Stimulated activated CD8-positive, alpha-beta memory T cell treated with anti-CD3 and anti-CD28 coated beads, Interleukin-7, amount 100 ng/mL, for 24 hours (primary cell): ENCODE measurements at places on chromosomes 6 and 20.

DNA sequence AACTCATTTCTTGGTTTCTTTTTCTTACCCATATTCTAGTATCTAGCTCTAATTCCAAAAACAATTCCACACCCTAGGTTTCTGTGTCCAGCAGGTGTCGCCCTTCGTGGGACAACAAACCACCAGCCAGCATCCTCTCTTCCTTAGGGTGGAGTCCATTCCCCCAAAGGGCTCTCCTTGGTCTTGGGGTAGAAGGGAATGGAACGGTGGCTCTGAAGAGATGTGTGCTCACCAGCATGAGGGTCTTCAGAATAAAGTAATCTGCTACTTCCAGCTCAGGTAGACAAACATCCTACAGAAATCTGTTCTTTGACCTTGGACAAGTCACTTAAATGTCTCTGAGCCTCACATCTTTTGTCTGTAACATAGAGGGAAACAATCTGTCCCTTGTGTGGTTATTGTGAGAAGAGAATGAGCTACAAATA lies 7.2 kb downstream of the HLA-DMB start:
- peak; percentile 54 for DNase-seq

- no peak for DNase-seq
These were observed 9.5 kb upstream of the PAQR8 start for GRCh38 chr6:52352239-52353018.

DNA sequence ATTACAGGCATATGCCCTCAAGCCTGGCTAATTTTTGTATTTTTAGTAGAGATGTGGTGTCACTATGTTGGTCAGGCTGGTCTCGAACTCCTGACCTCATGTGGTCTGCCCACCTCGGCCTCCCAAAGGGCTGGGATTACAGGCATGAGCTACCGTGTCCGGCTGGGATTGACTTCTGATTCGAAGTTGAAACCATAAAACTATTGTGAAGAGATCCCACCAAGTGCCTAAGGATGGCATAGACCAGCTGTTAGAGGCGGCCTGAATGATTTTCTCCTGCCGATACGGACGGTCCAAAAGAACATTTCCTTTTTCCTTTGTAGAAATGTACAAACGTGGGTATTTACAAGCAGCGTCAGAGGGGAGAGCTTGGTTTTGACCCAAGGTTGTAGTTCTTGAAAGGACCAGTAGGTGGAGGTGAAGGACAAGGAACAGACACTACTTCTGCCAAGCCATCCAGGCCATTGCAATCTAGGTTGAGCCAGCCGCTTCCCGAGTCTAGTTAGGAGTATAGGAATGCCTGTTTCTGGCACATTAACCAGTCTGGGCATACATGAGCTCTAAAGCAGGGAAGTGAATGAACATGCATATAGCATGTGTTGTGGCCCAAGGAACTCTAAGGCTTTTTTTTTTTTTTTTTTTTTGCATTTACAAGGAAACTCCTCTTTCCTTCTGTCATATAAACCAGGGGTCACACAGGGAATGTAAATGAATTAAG lies 29.0 kb downstream of the MOCS3 start:
- no peak for DNase-seq

DNA sequence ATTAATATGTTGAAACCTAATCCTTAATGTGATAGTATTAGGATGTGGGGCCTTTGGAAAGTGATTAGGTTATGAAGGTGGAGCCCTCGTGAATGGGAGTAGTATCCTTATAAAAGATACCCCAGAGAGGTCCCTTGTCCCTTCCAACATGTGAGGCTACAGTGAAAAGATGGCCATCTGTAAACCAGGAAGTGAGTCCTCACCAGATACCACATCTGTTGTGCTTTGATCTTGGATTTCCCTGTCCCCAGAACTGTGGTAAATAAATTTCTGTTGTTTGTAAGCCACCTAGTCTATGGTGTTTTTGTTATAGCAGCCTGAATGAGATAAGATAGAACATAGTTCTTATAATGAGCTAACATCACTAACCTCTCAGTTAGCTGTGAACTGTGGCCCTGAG lies 16.6 kb upstream of the CALHM6 start:
- DNase-seq, result no peak

DNA sequence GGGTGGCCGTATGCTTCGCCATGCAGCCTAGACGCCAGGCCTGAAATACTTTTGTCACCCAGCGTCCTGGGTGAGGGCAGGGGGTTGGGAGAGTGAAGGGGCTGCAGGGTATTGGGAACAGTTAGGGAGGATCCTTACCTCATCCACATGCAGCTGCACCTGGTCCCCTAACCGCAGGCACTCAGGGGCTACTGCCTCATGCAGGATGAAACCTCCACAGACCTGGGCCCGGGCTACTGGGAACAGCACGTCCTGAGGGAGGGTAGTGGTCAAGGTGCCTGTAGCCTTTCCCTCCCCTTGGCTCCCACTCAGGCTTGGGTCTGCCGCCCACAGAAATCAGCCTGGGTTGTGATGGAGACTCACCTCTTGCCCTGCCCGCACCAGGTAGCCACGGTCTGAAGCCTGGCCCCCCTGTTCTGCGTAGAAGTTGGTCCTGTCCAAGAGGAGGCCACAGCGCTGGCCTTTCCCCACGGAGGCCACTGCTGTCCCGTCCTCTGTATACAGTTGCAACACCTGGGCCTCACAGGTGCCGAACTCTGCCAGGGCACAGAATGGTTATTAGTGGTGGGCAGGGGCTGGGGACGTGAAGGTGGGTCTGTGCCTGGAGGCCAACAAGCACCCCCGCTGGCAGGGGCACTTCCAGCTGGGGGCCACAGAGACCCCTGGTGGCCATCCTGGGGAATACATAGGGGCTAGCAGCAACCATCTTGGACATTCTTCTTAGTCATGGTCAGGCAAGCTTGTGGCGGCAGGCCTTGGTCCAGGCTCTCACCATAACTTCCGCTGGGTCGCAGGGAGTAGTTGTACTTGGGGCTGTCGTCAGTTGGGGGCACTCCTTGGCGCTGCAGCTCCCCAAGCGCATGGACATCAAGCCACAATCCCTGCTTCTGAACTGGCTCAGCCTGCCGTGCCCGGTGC lies 8.6 kb downstream of the AARS2 start:
- DNase-seq, result no peak

DNA sequence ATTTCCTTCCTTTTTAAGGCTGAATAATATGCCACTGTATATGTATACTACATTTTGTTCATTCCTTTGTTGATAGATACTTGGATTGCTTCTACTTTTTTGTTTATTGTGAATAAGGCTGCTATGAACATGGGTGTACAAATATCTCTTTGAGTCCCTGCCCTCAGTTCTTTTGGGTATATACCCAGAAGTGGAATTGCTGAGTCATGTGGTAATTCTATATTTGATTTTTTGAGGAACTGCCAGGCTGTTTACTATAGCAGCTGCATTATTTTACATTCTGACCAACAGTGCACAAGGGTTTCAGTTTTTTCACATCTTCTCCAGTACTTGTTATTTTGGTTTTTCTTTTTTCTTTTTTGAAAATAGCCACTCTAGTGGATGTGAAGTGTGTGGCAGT lies 34.1 kb downstream of the CDS2 start:
- DNase-seq, result no peak

- no peak for DNase-seq
These were observed 69.2 kb downstream of the MYO6 start for GRCh38 chr6:75818098-75818855.

- no peak for DNase-seq
These were observed 201.0 kb upstream of the ZNF217 start for GRCh38 chr20:53794529-53795115.

DNA sequence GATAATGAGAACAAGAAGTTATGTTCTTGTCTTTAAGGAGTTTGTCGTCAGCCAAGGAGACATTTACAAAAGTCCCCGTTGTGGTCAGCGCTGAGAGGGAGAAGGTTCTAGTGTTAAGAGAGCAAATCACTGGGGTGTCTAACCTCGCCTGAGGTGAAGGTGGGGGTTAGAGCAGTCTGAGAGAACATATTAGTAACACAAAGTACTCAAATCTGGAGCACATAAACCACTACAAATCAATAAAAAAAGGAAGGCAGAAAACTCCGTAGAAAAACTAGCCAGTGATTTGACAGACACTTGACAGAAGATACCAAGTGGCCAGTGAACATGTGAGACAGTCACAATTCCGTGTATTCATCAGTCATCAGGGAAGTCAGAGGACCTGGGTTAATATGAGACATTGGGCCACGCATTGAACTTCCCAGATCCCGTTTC lies 45.4 kb downstream of the CDS2 start:
- no peak for DNase-seq

DNA sequence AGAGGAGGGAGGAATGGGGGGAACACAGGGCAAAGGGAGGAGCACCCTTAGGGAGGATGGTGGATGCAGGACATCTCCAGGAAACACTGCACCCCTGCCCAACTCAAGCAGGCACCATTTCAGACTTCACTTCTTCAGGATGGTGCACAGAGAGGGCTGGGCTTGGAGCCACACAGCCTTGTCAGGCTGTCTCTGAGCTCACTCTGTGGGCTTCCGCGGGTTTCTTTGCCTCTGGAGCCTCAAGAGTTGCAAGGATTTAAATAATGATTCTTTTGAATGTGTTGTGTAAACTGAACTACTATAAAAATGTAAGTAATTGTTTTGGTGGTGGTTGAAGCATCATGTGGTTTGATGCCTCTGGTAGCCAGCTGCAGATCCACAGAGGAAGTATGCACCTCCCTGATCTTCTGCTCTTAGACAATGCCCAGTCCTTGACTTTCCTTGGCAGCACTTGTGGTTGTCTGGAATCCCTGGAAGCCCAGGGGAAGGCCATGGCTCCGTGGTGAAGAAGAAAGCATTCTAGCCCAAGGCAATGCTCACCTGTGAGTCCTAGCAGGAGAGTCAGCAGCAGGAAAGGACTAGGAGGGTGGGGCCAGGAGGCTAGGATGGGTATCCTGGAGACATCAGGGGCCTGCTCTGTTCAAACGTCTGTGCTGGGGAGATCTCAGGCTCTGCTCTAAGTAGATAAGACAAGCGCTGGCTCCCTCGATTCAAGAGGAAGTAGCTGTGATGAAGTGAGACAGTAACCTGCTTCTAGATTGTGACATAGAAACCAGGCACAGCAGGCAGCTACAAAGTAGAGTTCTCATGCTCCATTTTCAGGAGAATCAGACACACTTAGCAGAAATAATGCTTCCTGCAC lies 50.2 kb upstream of the SIRPG start:
- no peak for DNase-seq

GRCh38 chr6:26553264-26553634 lies 15.1 kb downstream of the HMGN4 start:
- DNase-seq, result peak; percentile 58

DNA sequence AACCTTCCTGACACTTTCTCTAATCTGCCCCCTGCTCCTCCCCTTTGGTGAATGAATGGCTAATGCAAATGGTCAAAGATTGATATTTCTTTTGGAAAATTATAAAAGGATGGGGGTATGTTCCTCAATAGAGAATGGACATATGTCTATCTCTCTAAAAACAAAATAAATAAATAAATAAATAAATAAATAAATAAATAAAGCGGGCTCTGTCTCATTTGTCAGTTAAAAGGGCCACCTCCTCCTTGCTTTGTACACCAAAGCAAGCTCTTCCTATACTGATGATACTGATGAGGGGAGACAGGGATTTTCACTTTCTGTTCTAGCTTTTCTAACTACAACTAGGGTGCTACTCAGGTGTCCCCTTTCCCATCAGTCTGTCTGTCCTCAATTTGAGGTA lies 135.5 kb upstream of the SPACA1 start:
- DNase-seq, result no peak

DNA sequence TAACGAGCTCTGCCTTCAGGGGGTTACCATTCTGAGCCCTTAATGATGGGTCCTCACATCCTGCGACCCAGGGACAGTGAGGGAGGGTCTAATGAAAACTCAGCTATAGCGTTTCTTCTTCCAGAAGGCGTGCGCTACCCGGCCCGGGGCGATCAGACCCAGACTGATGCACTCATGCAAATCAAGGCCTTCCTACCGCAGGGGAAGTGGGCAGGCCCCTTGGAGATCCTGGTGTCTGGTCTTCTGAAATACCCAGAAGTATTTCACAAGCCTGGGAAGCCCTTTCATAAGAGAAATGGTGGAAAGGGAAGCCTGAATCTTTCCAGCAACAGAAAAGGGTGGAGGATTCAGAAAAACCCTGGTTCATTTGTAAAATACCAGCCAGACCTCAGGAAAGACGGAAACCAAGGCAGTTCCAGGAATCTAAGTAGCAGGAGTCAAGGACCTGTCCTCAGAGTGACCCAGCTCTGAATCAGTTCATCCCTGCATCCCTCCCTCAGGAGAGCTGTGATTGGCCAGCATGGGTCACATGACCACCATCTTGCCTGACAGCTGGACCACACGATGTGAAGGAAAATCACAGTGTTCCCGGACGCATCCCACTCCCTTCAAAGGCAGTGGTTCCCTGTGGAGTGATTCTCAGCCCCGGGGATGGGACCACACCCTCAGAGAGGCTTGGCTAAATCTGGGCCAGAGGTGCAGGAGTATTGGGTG lies 12.7 kb downstream of the BFSP1 start:
- DNase-seq, result no peak

GRCh38 chr20:9912858-9913434 lies 74.1 kb upstream of the PAK5 start:
- no peak for DNase-seq

DNA sequence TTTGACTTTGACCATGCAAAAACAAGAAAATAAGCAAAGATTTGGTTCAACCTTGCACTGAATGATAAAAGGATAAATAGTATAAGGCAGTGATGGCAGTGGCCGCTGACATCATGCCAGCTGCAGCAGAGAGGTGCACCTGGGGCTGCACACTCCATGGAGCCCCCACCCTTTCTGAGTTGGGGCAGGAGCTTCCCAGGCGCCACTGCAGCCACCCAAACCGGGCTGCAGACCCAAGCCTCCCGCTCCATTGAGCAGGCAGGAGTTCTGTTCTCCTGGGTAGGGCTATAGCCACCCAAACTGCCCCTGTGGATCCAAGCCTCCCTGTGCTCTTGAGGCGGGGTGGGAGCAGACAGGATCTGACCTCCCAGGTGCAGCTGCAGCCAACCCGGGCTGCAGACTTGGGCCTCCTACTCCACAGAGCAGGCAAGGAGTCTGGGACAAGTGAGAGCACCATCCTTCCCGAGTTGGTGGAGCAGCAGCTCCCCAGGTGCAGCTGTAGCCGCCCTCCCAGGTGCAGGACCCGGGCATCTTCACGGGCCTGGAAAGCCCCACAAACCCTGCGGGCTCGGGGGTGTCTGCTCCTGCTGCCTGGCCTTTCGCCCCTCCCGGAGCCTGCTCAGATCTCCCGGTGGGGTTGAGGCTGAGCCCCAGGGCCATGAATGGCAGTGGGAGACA lies 537.9 kb downstream of the TENT5A start:
- no peak for DNase-seq

- DNase-seq, result no peak
These were observed 6.1 kb upstream of the LEMD2 start for GRCh38 chr6:33794910-33795623.

- no peak for DNase-seq
These were observed 41.1 kb upstream of the RFPL4B start for GRCh38 chr6:112305795-112306564.

- no peak for DNase-seq
These were observed 136.3 kb downstream of the LY86 start for GRCh38 chr6:6724539-6725467.

- no peak for DNase-seq
These were observed 8.8 kb upstream of the EDEM2 start for GRCh38 chr20:35155936-35156335.

- DNase-seq, result no peak
These were observed 218.7 kb upstream of the FERMT1 start for GRCh38 chr20:6341491-6341890.
